ENCODE measurements at places on chromosomes 1 and 21. TPM values are rescaled to one million over a fixed set of nuclear protein-coding genes. Genes with fewer than 3 reads are reported as not detected.

GRCh38 chr21:35908311-35909078 lies 151.8 kb downstream of the SETD4 start:
- H3K27me3 ChIP-seq: no peaks in the 10 kb centered on the region
- no peaks in the 10 kb centered on the region for H3K4me1 ChIP-seq
- H3K27ac ChIP-seq: no peak overlapping the region
- no peak for DNase-seq
- H3K36me3 ChIP-seq: no peaks in the 10 kb centered on the region

DNA sequence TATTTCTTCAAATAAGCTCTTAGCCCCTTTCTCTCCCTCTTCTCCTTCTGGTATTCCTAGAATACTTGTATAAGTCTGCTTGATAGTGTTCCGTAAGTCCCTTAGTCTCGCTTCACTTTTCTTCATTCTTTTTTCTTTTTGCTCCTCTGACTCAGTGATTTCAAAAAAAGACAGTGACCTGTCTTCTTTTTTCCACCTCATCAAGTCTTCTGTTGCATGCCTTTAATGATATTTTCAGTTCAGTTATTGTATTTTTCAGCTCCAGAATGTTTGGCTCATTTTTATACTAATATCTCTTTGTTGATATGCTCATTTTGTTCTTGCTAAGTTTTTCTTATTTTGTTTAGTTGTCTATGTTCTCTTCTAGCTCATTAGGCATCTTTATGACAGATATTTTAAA lies 97.7 kb downstream of the POFUT2 start:
- peaks cover 4% of the 10 kb centered on the region for H3K36me3 ChIP-seq
- no peak overlapping the region for H3K4me3 ChIP-seq

DNA sequence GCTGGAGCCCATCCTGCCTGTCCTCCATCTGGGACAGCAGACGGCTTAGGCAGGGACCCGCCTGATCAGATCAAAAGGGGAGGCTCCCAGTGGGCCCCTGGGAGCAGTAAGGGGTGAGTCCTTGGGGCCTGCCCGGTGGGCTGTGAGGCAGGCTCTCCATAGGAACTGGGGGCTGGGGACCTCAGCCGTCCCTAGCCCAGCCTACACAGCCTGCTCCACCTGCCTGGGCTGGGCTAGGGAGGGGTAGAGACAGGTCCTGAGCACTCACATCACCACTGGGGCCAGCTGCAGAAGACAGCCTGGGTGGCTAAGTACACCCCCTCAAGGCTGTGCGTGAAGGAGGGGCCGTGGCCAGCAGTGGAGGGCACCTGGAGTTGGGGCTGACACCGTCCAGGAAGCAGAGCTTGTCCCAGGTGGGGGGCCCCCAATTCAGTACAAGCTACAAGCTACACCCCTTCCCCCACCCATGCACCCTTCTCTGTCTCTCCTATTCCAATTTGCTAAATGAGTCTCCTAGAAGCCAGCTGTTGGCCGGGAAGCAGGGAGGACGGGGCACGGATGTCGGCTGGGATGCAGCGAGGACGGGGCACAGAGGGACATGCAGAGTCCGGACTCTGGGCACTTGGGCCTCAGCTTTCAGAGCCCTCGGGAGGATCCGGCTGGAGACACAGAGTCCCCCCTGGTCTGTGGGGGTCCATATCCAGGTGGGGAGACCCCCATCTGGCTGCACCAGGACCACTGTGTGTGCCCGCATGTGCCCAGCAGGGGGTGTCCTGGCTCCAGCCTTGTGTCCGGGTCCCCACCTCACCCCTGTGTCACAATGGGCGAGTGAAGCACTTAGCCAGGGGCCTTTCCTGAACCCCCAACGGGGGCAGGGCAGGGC lies 1.7 kb downstream of the ISG15 start:
- no peak for DNase-seq
- H3K4me1 ChIP-seq: peaks cover 50% of the 10 kb centered on the region
- H3K27me3 ChIP-seq: no peaks in the 10 kb centered on the region
- H3K27ac ChIP-seq: peak overlapping the region; percentile 73
- H3K4me3 ChIP-seq: peak overlapping the region; percentile 80
- H3K36me3 ChIP-seq: no peaks in the 10 kb centered on the region

GRCh38 chr1:20980051-20980450 lies 192.9 kb upstream of the HP1BP3 start:
- H3K36me3 ChIP-seq: no peaks in the 10 kb centered on the region
- no peak overlapping the region for H3K4me3 ChIP-seq
- no peak for DNase-seq

GRCh38 chr1:92784639-92785500 lies at the start of gene EVI5:
Gene EVI5 (minus strand): TSS chr1:92785108. CDS start chr1:92736546, 48,562 bp downstream.
- H3K27me3 ChIP-seq: no peaks in the 10 kb centered on the region
- H3K4me3 ChIP-seq: peak within 1 kb of the TSS; percentile 81
- H3K36me3 ChIP-seq: no peaks in the 10 kb centered on the region
- peak; percentile 90 for DNase-seq
- peak within 1 kb of the TSS; percentile 74 for H3K27ac ChIP-seq
- H3K4me1 ChIP-seq: peaks cover 17% of the 10 kb centered on the region

Gene CD34
- total RNA-seq: 0.07 TPM

DNA sequence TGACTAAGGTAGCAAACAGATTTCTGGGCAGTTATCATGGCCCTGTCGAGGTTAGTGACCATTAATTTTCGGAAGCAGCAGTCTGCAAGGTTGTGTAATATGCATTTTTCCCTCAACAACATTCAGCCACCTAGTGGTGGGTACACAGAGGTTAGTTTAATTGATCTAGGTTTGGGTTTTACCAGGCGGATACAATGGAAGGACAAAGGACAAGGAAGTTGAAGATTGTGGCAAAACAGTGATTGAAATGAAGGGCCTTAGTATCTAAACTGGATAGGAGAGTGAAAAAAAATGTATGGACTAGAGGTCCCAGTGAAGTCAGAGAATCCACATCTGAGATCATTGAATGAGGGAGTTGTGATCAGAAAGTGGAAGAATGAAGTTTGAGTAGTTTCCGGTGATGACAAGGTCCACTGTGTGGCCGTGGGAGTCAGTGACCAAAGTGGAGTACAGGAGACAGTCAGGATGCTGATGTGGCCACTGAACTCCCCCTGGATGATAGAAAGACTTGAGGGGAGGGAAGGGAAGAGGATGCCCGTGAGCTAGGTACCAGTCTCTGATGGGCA lies 2.8 kb downstream of the ARMH1 start:
- peak overlapping the region; percentile 64 for H3K27ac ChIP-seq
- H3K4me1 ChIP-seq: peaks cover 44% of the 10 kb centered on the region
- no peaks in the 10 kb centered on the region for H3K27me3 ChIP-seq
- DNase-seq: no peak

DNA sequence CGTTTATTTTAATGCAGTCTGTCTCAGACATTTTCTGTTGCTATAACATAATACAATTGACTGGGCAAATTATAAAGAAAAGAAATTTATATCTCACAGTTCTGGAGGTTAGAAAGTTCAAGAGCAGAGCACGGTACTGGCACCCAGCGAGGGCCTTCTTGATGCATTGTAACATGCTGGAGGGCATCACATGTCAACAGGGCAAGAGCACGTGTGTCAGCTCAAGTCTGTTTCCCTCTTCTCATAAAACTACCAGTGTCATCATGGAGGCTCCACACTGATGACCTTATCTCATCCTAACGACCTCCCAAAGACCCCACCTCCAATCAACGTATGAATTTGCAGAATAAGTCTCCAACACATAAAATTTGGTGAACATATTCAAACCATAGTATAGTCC lies 90.6 kb upstream of the GRIK1 start:
- no peaks in the 10 kb centered on the region for H3K4me1 ChIP-seq
- H3K27ac ChIP-seq: no peak overlapping the region
- DNase-seq: no peak
- no peaks in the 10 kb centered on the region for H3K27me3 ChIP-seq
- no peak overlapping the region for H3K4me3 ChIP-seq
- no peaks in the 10 kb centered on the region for H3K36me3 ChIP-seq

DNA sequence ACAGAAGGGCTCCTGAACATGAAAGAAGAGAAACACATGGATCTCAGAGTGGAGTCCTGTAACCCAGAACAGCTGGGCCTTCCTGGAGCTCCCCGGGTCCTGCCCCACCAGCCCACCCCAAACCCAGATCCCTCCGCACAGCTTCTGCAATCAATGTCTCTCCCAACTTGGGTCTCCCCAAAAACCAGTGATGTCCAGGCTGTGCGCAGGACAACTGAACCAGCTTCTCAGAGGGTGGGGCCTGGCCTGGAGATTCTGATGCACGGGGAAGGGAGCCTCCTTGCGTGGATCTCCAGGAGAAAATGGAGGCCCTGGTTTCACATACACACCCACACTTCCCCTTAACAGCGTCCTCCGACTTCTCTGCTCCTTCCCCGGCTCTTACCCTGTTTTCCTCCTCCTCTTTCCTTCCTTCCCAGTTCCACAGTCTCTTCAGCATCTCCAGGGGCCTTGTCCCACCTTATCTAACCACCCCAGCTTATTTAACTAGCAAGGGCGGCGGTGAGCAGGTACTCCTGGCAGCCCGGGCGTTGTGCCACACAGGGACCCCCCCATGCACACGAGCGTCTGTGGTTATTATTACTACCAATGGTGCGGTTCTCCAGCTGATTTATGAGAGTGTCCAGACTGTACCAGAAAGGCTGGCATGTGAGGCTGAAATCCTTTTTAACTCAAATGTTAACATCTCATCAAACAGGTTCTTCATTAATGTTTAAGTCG lies 11.2 kb upstream of the MX2 start:
- H3K4me1 ChIP-seq: no peaks in the 10 kb centered on the region
- DNase-seq: no peak

DNA sequence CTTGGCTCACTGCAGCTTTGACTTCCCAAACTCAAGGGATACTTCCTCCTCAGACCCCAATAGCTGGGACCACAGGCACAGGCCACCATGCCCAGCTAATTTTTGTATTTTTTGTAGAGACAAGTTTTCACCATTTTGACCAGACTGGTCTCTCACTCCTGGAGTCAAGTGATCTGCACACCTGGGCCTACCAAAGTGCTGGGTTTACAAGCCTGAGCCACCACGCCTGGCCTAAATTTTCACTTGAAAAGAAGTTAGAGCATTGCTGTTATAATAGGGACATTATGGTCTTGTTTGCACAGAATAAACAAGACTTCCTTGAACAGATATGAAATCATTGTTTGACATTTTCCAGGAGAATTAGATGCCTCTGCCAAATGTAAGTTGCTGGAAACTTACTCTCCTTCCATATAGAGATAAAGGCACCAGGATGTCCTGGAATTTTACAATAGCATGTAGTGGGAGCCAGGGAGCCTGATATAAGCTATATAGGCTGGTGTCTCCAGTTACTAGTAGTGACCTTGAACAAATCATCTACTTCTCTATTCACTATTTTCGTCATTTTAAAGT lies 16.9 kb downstream of the SLC35A3 start:
- no peak overlapping the region for H3K27ac ChIP-seq
- no peaks in the 10 kb centered on the region for H3K4me1 ChIP-seq
- no peaks in the 10 kb centered on the region for H3K36me3 ChIP-seq
- DNase-seq: no peak
- no peaks in the 10 kb centered on the region for H3K27me3 ChIP-seq

Gene SPATA1
- 3.1 TPM for total RNA-seq

Gene REN
- 0.47 TPM for total RNA-seq

DNA sequence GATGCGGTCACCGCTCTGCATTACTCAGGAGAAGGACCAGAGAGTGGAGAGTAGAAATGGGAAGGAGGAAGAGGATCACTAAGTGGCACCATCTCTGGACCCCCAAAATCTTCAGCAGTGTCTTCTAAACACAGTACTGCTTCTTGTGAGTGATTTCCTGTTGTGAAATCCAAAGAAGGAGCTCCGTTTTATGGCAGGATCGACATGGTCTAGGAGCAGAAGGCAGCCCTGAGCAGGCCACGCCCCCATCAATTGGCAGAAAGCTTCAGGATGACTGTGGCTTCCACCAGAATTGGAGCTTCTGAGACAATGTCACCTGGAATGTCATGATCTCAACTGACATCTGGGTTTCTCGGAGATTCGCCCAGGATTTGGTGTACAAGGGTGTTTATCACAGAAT lies 171.5 kb downstream of the ADSS2 start:
- DNase-seq: no peak
- H3K36me3 ChIP-seq: no peaks in the 10 kb centered on the region
- H3K27ac ChIP-seq: no peak overlapping the region

Gene ROR1
- total RNA-seq: 2.7 TPM

Gene ABCD3
- total RNA-seq: 48.8 TPM

DNA sequence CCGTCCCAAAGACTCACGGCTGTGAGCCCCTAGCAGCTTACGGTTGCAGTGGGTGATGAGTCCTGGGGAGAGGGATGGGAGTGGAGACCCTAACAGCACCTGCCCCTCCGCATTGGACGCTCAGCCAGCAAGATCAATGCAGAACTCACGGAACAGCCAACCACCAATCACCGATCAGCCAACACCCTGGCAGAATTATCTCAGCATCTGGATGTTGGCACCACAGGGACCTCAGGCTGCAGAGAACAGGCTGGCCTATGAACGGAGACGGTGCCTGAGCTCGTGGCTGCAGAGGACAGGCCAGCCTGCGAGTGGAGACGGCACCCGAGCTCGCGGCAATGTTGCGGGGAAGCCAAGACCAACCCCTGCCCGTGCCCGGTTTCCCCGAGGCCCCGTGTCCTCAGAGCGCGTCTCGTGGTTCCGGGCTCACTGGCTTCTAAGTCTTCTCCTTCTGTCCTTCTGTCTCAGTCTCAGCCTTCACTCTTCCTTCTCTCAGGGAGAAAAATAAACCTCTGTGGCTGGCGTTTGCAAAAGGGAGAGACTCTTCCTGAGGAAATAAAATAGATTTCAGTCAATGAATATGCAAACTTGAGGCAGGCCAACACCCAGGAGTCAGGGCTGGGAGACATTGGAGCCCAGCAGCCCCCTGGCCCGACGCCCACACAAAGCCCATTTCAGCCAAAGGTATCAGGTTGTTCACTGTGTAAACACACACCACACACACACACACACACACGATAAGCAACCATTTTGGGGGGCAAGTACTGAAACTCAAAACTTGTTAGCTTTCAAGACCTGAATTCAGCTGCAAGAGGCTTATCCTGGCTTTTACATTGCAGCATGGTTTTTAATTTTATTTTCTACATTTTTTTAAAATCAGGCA lies 67.8 kb downstream of the SIK1 start:
- no peak overlapping the region for H3K27ac ChIP-seq
- no peaks in the 10 kb centered on the region for H3K36me3 ChIP-seq
- H3K4me3 ChIP-seq: no peak overlapping the region
- DNase-seq: no peak
- no peaks in the 10 kb centered on the region for H3K27me3 ChIP-seq
- H3K4me1 ChIP-seq: peaks cover 4% of the 10 kb centered on the region

- no peaks in the 10 kb centered on the region for H3K27me3 ChIP-seq
- H3K27ac ChIP-seq: no peak overlapping the region
- H3K4me3 ChIP-seq: no peak overlapping the region
- peaks cover 4% of the 10 kb centered on the region for H3K4me1 ChIP-seq
- no peak for DNase-seq
- no peaks in the 10 kb centered on the region for H3K36me3 ChIP-seq
These were observed 57.2 kb downstream of the TOR1AIP2 start for GRCh38 chr1:179820226-179820970.

Gene TARDBP
- 155 TPM for total RNA-seq

GRCh38 chr1:221886743-221887414 lies 145.0 kb upstream of the DUSP10 start:
- H3K27me3 ChIP-seq: no peaks in the 10 kb centered on the region
- H3K36me3 ChIP-seq: no peaks in the 10 kb centered on the region
- DNase-seq: peak; percentile 46

Gene LCE2B
- not detected for total RNA-seq

GRCh38 chr1:236103646-236104218 lies 38.6 kb upstream of the GPR137B start:
- H3K4me3 ChIP-seq: no peak overlapping the region
- H3K4me1 ChIP-seq: peaks cover 3% of the 10 kb centered on the region
- no peaks in the 10 kb centered on the region for H3K27me3 ChIP-seq
- no peaks in the 10 kb centered on the region for H3K36me3 ChIP-seq
- no peak for DNase-seq
- H3K27ac ChIP-seq: no peak overlapping the region

Gene CYP4A11
- total RNA-seq: not detected

Measured in HCT116 (cell line).